ENCODE measurements at places on chromosomes 12 and 14. TPM values are rescaled to one million over a fixed set of nuclear protein-coding genes. Genes with fewer than 3 reads are reported as not detected.

DNA sequence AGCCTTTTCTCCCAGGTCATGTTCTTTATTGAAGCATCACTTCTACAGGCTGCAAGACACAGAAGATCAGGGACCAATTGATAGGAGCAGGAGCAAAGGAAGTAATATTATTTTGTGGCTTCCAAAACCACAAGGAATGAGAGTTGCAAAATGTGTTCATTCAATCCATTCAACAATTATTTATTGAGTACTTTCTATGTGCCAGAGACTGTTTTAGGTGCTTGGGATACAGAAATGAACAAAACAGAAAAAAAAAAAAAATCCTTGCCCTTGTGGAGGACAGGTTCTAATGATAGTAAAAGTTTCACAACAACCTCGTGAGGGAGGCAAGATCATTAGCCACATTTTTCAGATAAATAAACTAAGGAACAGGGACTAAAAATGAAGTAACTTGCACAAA, 20.1 kb upstream of the DACT1 start:
- peaks cover 2% of the 10 kb centered on the region for H3K27me3 ChIP-seq
- no peak overlapping the region for H3K27ac ChIP-seq
- no peak for DNase-seq
- no peak overlapping the region for H3K4me3 ChIP-seq

DNA sequence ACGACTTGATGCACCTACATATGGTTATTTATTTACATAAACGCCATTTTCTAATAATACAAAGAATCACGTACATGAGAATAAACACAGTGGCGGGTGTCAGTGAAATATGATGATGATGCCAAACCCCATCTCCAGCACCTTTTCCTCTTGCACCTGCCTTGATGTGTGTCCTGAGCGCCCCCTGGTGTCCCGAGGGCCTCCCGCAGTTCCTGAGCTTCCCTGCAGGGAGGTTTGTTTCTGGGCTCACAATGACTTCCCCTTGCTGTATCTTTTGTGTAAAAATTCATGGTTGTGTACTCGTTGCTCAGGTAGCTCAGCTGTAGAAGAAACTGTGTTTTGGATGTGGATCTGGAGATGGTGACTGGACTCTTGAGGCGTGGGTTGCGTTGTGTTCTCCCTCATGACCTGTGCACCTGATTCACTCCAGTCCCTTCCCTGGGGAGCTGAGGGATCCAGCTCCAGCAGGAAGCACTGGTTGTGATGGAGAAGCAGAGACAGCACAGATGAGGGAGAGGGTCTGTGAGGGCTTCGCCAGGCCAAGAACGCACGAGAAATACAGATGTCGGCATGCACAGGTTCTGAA, 1037.8 kb downstream of the TMEM121 start:
- H3K27ac ChIP-seq, result no peak overlapping the region
- no peak overlapping the region for H3K4me3 ChIP-seq
- DNase-seq, result no peak
- no peaks in the 10 kb centered on the region for H3K4me1 ChIP-seq

DNA sequence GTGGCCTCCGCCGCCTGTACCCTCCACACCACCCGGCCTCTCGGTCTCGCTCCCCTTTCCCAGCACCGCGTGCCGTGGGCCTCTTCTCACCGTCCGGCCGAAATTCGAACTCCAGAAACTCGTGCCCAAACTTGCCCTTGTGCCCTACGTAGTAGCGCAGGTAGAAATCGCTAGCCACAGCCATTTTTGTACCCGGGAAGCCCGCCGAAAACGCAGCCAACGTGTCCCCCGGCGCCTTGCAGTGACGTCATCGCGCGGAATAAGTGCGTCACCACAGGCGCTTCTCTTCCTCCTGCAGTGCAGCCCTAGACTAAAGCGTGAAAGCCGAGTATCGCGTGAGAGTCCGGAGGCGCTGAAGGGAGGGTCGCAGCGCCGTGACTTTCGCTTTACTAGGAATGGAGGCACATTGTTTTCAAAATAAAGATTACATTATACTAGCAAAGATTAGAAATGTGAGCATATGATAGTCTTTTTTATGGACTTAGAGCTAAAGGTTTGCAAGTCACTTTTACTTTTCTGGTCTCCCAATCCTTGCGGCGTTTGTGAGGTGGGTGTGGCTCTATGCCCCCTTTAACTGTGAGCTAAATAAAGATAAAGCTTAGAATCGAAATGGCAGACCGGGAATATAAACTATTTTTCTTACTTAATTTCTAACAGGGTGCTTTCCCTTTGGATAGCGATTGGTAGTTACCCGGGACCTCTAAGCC, at the start of gene MAGOHB:
MAGOHB (minus strand) TSS at position 261 of the 707 bp plus-strand sequence; CDS start at position 184, 77 bp downstream.
- peaks cover 30% of the 10 kb centered on the region for H3K4me1 ChIP-seq
- H3K27ac ChIP-seq, result peak within 1 kb of the TSS; percentile 100
- H3K4me3 ChIP-seq, result peak within 1 kb of the TSS; percentile 96

Gene DEPDC4
- 0.29 TPM for polyA plus RNA-seq

Gene KLHL33
- polyA plus RNA-seq, result 0.21 TPM

Gene MGAT4C
- polyA plus RNA-seq, result not detected
